Right atrium auricular region (tissue), 2 donors: ENCODE measurements at places on chromosomes 5 and 9. TPM values are rescaled to one million over a fixed set of nuclear protein-coding genes. Genes with fewer than 3 reads are reported as not detected.

The ARHGEF39 gene
- 0.44 TPM for total RNA-seq

The C9orf152 gene
- total RNA-seq = not detected

The SOX30 gene
- not detected for total RNA-seq

The PCDHA6 gene
- total RNA-seq = 0.82 TPM

The F12 gene
- total RNA-seq = not detected
